ENCODE measurements at places on chromosomes 12 and 14.

- DNase-seq, result no peak
Observed at GRCh38 chr12:9590441-9590840, 17.3 kb downstream of the KLRB1 start.

- DNase-seq, result no peak
Observed at GRCh38 chr12:127650626-127651025, 616.3 kb upstream of the TMEM132C start.

- DNase-seq, result no peak
Observed at GRCh38 chr12:8554451-8555195, 13.9 kb upstream of the CLEC4E start.

DNA sequence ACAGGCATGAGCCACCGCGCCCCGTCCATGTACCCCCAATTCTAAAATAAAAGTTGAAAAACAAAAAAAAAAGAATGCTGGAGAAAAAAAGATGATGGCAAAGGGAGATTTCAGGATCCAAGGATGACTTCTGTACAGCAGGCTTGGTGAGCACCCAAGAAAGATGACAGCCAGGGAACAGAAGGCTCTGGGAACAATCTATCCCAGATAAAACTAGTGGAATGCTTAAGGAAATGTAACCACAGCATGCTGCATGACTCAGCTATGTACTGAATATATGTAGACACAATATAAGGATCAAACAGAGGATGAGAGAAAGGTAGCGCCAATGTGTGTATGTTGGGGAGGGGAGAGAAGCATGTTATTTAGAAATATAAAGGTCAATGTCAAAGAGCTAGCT, 123.7 kb upstream of the TMTC1 start:
- DNase-seq, result no peak

- no peak for DNase-seq
Observed at GRCh38 chr12:15701631-15702156, 87.5 kb downstream of the EPS8 start.

- no peak for DNase-seq
Observed at GRCh38 chr14:68103853-68104252, 284.3 kb downstream of the RAD51B start.

DNA sequence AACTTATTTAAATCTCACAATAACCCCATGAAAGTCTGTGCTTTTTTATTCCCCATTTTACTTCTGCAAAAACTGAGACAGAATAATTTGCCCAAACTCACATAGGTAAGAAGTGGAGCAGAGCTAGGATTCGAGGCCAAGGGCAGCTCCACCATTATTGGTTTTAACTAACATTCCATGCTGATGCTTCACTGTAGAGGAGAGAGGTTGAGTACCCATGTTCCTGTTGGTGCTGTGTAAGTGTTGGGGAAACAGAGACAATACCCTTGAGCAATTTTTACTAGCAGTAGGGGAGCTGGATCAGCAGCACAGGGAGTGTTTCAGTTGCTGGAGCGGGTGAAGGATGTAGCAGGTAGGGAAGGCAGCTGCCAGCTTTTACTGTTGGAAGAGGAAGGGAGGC, 21.1 kb downstream of the RASSF8 start:
- DNase-seq, result no peak

- no peak for DNase-seq
Observed at GRCh38 chr12:89528434-89528833, 2.6 kb upstream of the POC1B start.

DNA sequence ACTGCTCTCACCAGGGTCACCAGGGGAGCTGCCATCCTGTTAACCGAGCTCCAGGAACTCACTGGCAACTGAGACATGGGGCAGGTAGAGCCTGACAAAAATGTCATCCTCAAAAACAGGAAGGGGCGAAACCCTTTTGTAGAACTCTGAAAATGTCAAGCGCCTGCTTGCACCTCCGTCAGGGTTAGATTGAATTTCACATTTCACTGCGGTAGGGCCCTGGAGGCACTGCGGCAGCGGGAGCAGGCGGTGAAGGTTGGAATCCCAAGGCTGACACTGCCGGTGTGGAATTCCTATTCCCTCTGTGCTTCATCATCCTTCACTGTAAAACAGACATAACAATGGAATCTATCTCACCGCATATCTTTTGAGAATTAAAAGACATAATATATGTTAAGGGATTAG, 142.8 kb upstream of the TMCC3 start:
- DNase-seq, result no peak

DNA sequence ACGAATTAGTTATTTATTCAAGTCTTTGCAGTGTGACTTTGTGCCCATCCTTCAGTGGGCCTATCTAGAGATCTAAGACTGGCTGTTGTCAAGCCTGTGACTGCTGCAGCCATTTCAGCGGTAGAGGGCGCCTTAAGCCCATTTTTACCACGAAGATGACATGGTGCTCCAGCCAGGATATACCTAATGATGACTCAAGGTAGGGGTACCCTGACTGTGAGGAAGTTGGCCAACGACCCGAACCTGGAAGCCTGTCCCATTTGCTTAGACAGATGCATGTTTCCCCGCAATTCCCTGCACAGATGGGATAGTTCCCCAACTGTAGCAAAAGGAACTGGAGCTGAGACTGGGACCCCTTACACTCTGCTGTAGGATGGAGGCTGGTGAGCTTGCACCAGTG, 41.3 kb downstream of the RAB3IP start:
- DNase-seq, result peak; percentile 69

DNA sequence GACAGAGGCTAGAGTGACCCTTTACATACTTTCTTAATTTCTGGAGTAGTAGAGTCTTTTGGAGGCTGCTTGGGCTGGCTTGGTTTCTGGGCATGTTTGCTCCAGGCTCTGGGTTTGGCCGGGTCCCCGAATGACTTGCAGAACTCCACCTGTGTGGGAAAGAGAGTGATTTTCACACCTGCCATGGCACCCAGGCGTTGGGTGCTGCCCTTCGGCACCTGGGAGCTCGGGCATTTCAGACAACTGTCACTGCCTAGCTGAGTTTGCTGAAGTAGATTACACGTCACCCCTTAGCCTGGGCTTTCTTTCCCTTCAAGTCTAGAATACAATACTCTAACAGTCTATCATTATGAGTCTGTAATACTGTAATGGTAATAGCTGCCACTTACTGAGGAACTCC, 6.1 kb downstream of the RBM19 start:
- DNase-seq, result no peak

DNA sequence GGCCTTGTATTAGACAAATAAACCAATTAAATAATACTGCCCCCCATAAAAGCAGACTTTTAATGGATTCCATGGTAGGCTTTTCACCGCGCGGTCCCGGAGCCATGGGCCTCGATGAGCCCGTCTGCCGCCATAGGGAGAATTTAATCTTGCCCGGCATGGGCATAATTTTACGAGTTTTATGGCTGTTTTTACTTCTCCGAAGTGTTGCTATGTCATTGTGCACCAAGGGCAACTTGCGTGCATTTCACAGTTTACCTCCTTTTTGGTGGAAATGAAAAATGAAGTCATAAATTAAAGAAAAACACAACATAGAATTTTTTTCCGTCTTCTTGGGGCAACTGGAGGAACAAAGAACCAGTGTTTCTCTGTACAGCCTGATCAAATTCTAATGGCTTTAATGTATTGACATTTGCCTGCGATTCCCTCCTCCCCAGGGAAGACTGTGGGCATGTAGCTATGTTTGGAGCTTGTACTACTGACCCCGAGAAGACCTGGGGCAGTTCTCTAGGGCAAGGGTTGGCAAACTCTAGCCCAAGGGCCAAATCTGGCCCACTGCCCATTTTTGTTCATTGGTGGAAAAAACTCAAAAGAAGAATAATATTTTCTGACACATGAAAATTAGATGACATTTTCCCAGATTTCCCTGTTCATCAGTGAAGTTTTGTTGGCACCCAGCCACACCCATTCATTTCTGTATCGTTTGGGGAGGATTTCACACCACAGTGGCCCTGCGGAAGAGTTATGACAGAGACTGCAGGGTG, 142.7 kb downstream of the CHST11 start:
- no peak for DNase-seq

DNA sequence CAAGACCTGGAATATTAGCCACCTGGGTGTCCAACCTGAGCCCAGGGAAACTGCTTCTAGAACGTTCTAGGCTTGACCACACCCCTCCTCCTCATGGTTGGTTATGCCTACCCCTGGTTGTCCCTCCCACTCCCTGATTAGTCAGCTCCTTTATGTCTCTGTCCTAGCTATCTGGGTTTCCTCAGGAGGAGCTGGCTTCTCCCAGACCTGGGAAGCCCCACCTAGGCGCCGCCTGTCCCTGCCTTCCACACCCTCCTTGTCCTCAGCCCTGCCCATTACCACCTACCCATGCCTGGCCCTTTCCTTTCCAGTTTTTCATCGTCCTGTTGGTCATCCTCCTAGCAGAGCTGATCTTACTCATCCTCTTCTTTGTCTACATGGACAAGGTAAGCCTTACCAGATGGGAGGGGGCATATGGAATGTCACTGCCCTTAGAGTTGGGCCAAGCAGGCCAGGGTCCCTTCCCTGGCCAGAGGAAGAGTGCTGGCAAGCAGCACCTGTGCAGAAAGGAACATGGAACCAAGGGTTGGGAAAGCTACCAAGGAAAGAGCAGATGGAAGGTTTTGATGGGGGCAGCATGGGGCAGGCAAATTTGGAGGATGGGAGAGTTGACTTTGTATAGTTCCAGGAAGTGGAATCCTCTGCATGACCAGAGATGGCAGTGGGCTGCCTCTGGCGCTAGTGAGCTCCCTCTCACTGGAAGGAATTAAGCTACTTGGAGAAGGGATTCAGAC, 201.7 kb downstream of the TSPAN9 start:
- no peak for DNase-seq

- DNase-seq, result no peak
Observed at GRCh38 chr14:20775043-20775442, 6.0 kb upstream of the RNASE6 start.

DNA sequence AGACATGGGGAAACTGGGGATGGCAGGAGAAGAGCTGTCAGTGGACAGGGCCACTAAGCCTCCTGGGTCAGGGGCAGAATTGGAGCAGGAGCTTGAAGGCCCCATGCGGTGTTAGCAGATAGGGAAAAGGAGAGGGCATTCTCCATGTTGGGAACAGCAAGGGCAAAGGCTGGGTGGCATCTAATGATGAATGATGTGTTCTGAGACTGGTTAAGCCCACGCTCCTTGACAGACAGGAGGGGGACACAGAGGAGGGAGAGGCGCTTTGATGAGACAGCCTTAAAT, 63.0 kb downstream of the CLMN start:
- no peak for DNase-seq

- no peak for DNase-seq
Observed at GRCh38 chr12:90836689-90837088, 118.3 kb downstream of the CCER1 start.

- DNase-seq, result peak; percentile 30
Observed at GRCh38 chr14:21039585-21040369, 2.4 kb upstream of the RNASE7 start.

DNA sequence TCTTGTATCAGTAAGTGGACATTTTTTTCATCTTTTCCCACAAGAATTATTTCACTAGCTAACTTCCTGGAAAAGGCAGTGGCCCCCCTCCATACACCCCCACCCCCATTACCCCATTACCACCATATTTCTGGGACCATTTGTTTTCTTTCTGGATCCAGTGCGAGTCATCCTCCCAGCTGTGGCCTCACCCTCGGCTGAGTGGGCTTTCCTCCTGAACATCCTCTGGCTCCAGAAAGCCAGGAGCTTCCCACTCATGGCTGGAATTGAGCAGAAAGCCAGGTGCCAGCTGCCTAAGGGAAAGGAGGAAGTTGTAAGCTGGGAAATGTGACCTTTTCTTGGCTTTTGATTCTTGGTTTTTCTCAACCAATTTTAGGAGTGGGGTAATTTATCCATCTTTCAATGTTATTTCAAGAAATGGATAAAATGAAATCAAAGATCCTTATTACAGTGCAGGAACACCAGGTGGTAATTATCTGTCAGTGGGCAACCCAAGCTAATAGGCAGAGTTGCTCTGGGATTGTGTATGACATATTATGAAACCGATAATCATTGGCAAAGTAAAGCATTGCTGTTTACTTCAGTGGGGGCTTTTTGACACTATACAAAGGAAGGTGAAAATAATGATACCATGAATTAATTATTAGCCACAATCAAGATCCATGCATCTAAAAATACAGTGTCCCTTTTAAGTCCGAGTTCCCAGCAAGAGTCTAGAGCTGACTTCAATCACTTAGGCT, 124.6 kb downstream of the KICS2 start:
- no peak for DNase-seq

Data from NCI-H1105 (cell line).